NCI-H524 (cell line): ENCODE measurements at places on chromosomes 3 and 15.

- no peak for DNase-seq
Measured at GRCh38 chr15:91422797-91423196, 322.7 kb downstream of the SV2B start.

DNA sequence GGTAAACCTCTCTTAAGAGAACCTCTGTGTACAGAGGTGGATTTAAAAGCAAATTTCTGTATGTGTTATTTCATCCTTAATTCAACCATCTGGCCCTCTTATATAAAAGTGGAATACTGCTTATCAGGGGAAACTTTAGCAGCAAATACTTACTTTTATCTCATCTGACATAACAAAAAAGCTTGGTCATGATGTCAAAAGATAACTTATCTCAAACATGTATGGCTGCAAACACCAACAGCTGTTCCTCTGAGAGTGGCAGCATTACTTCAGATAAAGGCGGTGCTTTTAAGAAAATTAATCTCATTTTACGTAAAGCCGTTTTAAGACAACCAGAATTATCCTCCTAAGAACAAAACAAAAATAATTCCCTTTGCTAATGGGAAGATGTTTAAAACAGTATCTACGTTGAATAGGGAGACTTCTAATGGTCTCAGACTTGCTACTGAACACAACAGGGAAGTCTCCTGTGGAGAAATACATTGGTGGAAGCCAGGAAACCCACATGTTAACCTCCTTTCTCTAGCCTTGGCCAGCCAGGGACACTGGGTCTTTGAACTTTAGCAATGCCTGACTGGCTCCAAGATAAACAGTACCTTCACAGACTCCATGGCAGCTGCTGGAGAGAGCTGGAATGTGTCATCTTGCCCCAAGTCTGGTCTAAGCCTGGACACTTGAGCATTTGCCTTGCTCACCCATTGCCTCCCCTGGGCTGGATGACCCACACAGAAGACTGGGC, 18.1 kb downstream of the ARRDC4 start:
- no peak for DNase-seq

DNA sequence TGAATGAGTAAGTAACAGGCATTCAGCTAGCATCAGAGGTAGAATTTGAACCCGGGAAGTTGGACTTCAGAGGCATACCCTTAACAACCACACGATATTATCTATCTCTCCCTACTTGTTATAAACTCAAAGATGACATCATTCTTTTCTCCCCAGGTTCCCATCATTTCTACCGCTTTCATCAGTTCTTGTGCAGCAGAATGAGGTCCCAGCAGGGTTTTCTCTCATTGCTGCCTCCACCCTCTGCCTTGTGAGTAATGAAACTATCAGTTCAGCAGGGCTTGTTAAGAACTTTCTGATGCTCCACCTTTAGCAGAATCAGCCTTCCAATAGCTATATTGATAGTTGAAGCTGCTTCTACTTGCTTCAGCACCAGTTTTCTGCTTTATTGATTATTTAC, 487.5 kb upstream of the KCNMB2 start:
- no peak for DNase-seq

DNA sequence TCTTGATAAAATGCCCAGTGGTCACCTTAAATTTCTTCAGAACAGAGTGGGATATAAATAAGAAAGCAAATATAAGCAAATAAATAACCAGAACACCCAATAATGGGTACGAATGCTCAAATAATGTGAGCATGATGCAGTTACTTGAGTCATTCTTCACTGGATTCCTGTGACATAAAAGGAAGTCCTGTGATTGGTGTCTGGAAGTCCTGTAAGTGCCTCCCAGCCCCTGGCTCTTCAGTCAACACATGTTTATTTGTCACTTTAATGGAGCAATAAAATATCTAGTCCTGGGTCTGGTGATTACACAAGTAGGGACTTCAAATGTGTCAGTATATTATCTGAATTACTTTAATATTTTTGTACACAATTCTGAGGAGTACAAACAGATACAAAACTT, 30.4 kb downstream of the TMEM212 start:
- DNase-seq, result no peak

GRCh38 chr15:73621286-73621826, 11.8 kb downstream of the NPTN start:
- no peak for DNase-seq

DNA sequence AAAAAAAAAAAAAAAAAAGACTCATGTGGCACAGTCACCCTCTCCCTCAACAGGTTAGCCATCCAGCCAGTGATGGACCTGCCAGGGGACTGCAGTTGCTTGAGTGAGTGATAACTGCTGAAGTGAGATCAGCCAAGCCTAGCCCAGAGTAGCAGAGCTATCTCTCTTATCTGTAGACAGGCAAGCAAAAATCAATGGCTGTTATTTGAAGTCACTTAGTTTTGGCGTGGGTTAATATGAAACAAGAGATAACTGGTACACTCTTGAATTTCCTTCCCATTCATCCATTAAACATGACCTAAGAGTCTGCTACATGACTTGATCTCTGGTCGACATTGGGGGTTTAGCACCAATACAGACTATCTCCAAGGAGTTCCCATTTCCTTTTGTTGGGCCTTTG, 51.2 kb upstream of the TNIK start:
- no peak for DNase-seq

- no peak for DNase-seq
Measured at GRCh38 chr15:89499156-89499555, 2.8 kb upstream of the RHCG start.

DNA sequence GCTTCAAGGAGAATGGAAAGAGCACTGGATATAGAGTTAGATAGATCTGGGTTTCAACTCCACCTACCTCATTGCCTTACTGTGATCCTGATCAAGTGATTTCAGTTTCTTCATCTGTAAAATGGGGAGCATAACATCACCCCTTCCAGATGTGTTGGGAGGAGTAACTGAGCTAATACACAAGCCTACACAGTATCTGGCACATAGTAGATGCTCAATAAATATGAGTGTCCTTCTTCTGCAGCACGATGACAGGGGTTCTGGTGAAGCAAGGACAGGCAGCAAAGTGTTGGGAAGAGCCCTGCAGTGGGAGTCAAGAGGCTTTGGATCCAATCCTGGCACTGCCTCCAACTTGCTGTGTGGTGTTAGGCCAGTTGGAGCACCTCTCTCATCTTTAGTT, 270.0 kb downstream of the UACA start:
- DNase-seq, result no peak

DNA sequence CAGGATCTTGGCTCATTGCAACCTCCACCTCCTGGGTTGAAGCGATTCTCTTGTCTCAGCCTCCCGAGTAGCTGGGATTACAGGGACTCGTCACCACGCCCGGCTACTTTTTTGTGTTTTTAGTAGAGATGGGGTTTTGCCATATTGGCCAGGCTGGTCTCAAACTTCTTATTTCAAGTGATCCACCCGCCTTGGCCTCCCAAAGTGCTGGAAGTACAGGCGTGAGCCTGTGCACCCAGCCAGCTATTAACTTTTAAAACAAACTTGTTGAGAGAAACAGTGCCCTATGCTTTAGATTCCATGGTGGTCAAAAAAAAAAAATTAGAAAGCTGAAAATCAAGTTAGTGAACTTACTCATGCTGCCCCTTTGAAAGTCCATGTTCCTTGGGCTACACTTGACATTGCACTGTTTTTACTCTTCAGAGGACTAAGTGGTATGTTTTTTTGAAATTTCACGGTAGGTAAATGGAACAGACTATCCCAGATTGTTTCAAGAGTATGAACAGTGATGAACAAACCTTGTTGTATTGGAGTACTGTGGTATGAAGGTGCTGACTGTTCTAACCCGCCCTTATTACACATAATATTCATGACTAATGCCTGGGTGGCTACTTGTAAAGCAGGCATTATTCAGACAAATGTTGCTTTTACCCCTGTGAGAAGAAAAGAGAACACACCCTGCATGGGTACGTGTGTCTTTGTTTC, 206.9 kb downstream of the KLHL25 start:
- DNase-seq, result no peak

DNA sequence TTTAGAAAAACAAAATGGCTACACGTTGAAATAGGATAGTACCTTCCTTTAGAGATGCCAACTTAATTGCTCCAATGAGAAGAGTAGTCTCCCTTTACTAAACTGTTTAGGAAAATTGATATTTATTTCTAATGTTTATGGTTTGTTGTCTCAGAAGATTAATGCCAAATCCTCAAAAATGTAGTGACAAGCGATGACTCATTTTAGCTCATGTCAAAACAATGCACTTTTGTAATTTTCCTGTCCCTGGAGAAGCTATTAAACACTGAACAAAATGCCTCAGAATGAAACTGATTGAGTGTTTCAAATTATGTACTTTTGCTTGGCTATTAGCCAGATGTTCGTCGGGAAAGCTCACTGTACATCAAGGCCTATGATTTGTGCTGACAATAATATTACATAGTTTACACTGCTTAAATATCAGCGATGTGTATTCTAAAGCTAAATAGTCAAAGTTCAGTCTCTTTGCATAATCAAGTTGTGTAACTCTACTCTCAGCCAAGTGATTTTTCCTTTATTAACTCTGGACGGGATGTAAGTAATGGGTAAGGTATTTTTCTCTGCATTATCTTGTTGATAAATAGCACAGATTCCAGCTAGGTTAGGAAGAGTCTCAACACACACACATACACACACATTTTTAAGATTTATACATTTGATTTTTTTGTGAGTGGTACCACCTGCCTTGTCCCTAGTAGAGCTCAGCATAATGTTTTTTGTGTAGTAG, 83.7 kb downstream of the CMSS1 start:
- DNase-seq, result no peak

DNA sequence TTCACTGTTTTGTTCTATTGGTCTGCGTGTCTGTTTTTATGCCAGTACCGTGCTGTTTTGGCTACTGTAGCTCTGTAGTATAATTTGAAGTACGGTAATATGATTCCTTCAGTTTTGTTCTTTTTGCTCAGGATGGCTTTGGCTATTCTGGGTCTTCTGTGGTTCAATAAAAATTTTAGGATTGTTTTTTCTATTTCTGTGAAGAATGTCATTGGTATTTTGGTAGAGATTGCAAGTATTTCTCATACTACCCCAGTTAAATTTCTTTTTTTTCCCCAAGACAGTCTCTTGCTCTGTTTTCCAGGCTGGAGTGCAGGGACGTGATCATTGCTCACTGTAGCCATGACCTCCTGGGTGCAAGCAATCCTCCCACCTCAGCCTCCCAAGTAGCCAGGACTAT, 53.4 kb downstream of the STARD9 start:
- DNase-seq, result no peak

DNA sequence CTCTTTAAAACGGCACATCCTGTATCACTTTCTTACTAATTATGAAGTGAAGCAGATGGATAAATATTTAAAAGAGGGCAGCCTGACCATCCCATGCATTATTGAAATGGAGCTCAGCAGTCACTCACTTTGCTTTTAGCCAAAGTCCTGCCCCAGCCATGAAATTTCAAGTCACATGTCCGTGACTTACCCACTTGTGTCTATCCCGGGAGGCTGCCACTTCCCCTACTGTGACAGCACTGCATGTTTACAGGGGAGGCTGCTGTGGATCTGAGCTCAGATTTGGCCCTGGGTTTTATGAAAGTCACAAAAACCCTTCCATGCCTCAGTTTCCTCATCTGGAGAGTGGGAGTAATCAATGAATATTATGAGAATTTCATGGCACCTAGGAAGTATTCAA, 17.9 kb upstream of the LRRK1 start:
- DNase-seq, result no peak

- no peak for DNase-seq
Measured at GRCh38 chr15:80618685-80619400, 76.3 kb upstream of the ABHD17C start.

- no peak for DNase-seq
Measured at GRCh38 chr15:40150163-40150925, 10.5 kb upstream of the BUB1B start.
